Activated naive CD4-positive, alpha-beta T cell (primary cell): ENCODE measurements at places on chromosomes 12 and 14.

GRCh38 chr14:99176156-99176945, 95.6 kb downstream of the BCL11B start:
- no peak for DNase-seq

DNA sequence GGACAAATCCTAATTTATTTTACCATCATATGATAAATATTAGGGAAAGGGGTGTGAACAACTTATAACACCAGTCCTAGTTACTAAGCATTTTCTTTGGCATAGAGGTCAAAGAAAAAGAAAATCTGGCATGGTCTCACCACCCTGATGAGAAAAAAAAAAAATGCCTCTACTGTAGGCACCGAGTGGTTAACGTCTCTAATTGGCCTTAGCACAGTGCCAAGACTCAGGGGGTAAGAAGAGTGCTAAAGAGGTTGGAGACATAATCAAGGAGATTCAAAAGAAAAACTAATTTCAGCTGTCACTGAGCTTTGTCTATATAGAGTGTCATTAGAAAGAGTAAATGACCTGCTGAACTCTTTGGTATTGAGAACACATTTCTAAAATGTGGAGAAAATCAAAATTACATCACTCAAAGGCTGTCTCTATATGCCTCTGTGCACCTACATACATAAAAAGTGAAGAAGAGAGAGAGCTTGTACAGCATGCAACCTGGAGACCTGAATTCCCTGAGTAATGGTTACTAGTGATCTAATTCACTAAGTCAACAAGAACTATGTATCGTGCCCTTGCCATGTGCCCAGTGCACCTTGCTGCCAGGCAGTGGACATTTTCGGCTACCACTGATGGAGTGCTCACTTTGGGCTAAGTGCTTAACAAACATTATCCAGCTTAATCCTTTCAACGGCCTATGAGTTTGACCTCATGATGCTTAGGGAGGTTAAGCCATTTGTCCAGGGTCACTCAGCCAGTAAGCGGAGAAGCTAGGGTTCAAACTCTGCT, 113.8 kb upstream of the G2E3 start:
- DNase-seq, result no peak

- DNase-seq, result no peak
Measured at GRCh38 chr12:92089559-92089958, 56.1 kb downstream of the BTG1 start.

GRCh38 chr12:81354327-81354932, 276.6 kb downstream of the ACSS3 start:
- no peak for DNase-seq

DNA sequence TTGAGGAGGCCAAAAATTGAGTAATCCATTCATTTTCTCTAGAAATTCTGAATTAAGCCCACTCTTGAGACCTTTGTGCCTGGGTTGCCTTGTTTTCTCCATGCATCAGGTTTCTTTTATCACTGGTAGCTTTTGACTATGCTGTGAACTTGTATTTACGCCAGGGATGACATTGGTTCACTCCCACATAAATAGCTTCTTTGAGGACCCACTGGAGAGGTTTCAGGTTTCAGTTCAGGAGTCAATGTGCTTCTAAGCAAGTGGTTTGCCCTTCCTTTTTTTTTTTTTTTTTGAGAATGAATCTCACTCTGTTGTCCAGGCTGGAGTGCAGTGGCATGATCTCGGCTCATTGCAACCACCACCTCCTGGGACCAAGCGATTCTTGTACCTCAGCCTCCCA, 10.2 kb upstream of the SLC17A8 start:
- no peak for DNase-seq

GRCh38 chr14:62916551-62916950, 128.7 kb downstream of the KCNH5 start:
- DNase-seq, result no peak

- DNase-seq, result no peak
Measured at GRCh38 chr12:111788178-111788654, 21.5 kb downstream of the ALDH2 start.

- DNase-seq, result no peak
Measured at GRCh38 chr14:105161309-105161708, 7.3 kb downstream of the JAG2 start.

DNA sequence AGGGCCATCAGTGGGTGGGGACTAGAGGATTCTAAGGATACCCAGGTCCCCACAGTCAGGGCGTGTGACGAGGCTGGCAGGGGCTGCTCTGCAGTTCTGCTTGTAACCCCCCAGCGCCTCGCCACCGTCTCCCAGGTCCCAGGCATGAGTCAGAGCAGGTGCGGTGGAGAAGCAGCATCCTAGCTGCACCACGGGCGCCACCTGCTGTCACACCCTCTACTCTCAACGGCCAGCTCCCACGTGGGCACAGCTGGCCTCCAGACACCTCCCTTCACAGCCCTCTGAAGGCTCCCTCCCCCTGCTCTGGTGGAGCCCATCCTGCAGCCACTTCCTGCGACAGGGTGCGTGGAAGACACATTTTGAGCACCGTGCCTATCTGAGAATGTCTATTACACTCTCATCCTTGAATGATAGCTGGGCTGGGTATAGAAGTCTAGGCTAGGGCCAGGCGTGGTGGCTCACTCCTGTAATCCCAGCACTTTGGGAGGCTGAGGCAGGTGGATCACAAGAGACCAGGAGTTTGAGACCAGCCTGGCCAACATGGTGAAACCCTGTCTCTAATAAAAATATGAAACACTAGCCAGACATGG, 6.9 kb upstream of the NUDT14 start:
- DNase-seq, result no peak

DNA sequence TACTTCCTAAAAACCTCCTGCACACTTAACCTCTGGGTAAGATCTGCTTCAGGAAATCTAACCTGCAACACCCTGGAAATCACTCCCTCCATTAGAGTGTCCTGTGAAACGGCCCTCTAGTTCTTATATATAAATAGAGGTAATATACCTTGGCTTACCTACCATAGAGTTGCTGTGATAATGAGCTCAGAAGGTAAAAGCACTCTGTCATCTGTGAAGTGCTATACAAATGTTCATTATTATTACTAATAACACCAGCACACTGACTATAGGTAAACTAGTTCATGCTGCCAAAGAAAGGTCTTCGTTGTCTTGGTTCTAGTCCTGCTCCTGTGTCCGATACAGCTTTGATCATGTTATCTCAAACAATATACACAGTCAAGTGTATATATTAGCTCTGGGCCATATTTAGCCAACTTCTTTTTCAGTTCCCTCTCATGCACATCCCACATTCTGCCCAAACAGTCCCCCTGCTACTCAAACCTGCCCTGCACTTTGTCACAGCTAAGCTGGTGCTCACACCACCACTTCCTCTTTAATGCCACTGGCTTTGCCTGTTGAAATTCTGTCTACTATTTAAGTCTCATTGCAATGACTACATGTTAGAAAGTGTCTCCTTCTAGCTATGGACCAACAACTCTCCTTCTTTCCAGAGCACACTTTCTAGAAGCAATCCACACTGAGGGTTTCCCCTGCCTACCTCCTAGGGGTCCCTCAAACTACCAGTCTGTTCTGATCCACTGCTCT, 5.1 kb downstream of the E2F7 start:
- no peak for DNase-seq

GRCh38 chr12:69007101-69007854, 74.3 kb upstream of the CPM start:
- DNase-seq, result no peak

- no peak for DNase-seq
Measured at GRCh38 chr12:123929946-123930583, 42.6 kb downstream of the CCDC92 start.

DNA sequence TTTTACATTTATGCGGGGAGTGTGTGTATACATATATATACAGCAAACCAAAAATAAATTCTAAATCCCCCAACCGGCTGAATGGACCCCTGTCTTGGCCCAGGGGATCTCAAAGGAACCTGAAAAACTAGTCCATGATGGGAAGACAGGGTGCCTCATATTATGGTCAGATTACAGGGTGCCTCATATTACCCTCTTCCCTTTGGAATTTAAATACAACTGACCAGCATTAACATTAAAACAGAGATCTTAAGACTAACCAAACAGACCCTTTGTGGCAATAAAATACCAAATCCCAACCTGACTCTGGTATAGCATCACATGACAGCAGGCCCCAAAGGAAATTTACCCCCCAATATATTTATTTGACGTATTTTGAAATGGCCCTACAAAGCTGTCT, 17.0 kb downstream of the GSTZ1 start:
- no peak for DNase-seq

DNA sequence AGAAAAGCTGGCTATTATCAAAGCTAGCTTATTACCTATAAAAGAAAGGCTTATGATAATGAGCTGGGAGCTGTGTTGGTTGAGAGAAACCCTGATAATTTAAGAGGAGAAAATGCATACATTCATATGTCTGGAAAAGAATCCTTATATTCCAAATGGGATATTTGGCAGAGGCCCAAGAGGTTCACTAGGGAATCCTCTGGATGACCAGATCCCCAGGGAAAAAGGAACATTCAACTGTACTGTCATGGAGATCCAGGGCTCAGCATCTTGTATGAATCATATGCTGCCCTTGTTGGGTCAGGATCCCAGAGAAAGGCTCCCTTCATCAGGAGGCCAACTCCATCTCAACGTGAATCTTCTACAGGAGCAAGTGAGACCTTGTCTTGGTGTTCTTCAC, 16.6 kb upstream of the FBXO34 start:
- no peak for DNase-seq

DNA sequence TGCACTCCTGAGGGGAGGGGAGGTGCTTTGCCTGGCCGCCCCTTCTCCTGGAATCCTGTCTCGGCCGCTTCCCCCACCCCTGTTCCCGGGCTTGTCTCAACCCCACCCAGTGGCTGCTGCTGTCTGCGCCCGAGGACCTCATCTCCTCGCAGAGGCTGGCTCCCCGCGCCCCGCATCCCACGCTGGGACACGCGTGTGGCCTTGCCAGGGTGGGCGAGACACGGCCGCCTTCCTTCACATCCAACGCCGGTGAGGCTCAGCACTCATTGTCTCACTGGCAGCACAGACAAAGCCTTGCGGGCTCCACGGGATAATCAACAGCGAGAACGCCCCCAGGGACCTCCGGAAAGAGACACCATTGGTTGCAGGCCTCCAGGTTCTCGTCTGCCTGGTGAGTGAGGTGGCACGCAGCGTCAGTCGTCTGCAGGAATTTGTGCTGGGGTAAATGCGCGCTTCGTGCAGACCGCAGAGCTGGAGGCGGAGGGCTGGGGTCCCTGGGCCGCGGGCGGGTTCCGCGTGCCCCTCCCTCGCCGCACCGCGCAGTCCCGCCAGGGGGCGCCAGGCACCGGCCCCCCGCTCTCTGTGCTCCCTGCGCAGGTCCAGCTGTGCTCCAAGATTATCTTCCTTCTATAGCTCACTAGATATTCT, 26.8 kb downstream of the CCDC177 start:
- no peak for DNase-seq

GRCh38 chr14:23910101-23910875, 43.3 kb upstream of the DHRS4 start:
- no peak for DNase-seq

GRCh38 chr14:64675312-64675711, 28.9 kb upstream of the PLEKHG3 start:
- no peak for DNase-seq

- DNase-seq, result no peak
Measured at GRCh38 chr12:70467918-70468733, 102.0 kb downstream of the KCNMB4 start.

GRCh38 chr12:132923356-132923909, 32.7 kb downstream of the ZNF605 start:
- DNase-seq, result no peak

DNA sequence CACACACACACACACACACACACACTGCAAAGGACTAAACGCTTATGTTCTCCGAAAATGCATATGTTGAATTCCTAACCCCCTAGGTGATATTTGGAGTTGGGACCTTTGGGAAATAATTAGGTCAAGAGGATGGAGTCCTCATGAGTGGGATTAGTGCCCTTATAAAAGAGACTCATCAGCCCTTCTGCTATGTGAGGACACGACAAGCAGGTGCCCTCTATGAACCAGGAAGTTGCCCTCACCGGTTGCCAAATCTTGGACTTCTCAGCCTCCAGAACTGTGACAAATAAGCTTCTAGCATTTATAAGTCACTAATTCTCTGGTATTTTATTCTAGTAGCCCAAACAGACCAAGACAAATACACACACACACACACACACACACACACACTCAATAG, 20.7 kb upstream of the TCP11L2 start:
- DNase-seq, result no peak

DNA sequence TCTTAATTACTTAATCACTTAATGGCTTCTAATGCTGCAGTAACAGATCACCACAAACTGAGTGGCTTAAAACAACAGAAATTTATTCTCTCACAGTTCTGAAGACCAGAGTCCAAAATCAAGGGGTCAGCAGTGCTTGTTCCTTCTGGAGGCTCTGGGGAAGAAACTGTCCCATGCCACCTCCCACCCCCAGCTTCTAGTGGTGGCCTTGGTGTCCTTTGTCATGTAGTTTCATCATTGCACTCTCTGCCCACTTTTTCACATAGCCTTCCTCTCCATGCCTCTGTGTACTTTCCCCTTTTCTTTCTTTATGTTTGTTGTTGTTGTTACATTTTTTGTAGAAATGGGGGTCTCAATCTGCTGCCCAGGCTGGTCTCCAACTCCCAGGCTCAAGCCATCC, 16.1 kb upstream of the UBC start:
- DNase-seq, result no peak

DNA sequence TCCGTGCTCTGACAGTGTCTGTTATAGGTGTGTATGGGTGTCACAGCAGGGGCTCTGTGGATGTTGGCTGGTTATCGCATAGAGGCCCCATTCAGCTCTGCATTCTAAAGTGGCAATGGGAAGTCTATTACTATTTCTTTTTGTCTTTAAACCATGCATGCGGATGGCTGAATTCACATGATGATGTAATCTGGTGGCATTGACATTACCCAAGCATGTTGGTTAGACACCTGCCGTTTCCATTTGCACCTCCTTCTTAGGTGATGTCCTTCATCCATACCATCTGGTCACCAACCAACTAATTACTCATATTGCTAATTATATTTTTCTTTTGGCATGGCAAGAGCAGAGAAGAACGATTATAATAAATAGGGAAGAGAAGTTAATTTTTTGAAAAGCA, 270.8 kb upstream of the RGS6 start:
- no peak for DNase-seq

- no peak for DNase-seq
Measured at GRCh38 chr12:68231229-68231628, 5.6 kb upstream of the IL26 start.

- DNase-seq, result no peak
Measured at GRCh38 chr14:93936245-93936644, 9.1 kb downstream of the FAM181A start.

GRCh38 chr12:132106921-132107320, 37.2 kb downstream of the DDX51 start:
- no peak for DNase-seq

GRCh38 chr14:95322651-95323050, 2.9 kb upstream of the CLMN start:
- DNase-seq, result no peak

- DNase-seq, result peak; percentile 27
Measured at GRCh38 chr14:104563742-104564615, 15.6 kb upstream of the C14orf180 start.

DNA sequence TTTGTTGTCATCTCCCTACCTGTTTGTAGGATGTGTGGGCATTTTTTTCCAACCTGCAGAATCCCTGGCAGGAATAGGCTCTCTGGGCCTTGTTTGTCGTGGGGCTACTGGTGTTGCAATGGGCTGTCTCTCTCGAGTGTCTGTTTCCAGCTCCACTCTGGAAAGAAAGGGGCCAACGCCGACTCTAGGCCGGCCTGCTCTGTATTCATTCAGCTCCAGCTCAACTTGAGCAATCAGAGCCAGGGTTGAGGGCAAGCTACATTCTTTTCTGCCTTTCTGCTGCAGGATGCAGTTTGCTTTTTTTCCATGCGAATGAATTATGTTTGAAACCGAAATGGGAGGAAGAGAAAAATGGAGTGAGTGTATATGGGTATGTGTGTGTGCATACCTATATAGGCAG, 2.3 kb downstream of the JDP2 start:
- DNase-seq, result no peak
